ENCODE measurements at places on chromosomes 5 and 9.

DNA sequence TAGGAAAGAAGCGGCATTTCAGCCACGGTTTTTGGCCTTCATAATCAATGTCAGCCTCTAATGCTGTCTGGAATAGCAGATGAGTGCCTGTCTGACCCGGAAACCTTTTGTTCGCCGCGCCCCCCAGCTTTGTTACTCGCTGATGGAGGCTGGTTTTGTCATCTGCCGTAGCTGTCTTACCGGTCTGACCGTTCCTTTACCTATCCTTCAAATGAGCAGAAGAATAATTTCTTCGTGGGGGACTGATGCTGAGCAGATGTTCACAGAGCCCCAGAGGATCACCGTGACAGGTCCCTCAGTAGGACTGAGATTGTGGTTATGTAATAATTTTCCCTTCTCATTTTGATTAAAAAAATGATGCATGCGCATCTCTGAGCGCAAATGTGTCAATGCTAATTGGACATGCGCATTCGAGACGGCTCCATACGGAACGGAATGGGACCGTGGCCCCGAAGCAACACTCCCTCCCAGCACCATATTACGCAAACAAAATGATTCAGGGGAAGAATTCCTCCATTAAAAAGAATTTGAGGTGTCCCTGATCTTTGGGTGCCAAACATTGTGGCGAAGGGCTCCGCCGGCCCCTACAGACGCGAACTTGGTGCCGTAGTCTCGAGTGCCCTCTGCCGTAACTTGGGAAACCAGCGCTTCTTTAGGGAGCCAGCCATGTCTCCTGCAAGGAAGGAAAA lies 27.6 kb downstream of the TLX3 start:
- no peak for DNase-seq

DNA sequence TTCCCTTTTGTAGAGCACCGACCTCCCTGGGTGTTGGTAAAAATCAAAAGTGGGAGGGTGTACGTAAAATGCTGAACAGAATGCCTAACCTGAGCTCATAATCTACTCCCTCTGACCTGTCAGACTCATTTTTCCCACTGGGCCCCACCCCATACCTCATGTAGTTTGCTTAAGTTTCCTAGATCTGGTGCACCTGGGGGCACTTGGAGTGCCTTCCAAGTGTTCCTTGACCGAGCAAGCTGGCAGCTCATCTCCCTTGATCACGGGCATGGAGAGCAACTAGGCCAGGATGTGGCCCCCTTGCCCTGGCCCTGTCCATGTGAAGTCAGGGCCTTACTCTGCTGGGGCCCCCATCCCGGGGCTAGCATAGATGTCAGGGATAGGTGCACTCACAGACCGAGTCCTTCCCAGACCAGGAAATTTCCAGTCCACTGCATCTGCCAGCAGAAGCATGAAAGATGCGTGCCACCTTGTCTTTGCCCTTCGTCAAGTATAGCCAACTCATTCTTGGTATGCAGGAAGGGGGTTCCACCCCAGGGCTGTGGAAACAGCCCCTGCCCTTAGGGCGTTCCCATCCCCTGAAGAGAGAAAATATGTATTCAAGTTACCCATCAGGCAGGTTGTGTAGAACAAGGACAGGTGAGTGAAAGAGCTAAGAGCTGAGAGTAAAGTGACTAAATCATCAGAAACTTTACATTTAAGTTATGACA lies 41.9 kb downstream of the SLC22A5 start:
- no peak for DNase-seq

- no peak for DNase-seq
These were observed 65.1 kb downstream of the ANKH start for GRCh38 chr5:14806456-14806855.

DNA sequence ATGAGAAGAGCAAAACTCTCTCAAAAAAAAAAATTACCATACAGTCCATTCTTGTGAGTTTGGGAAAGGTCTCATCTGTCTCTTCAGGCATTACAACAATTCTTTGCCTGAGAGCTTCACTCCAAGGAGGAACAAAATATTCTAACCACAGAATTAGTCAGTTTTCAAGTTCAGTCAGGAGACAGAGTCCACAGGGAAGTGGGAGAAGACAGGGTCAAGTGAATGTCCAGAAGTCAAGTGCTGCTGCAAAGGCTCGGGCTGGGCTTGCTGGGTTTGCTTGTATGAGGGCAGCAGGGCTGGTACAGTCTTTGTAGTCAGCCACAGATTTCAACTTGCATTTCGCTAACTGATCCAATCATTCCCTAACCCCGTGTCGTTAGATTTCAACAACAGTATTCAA lies 17.6 kb upstream of the HEXB start:
- DNase-seq, result no peak

DNA sequence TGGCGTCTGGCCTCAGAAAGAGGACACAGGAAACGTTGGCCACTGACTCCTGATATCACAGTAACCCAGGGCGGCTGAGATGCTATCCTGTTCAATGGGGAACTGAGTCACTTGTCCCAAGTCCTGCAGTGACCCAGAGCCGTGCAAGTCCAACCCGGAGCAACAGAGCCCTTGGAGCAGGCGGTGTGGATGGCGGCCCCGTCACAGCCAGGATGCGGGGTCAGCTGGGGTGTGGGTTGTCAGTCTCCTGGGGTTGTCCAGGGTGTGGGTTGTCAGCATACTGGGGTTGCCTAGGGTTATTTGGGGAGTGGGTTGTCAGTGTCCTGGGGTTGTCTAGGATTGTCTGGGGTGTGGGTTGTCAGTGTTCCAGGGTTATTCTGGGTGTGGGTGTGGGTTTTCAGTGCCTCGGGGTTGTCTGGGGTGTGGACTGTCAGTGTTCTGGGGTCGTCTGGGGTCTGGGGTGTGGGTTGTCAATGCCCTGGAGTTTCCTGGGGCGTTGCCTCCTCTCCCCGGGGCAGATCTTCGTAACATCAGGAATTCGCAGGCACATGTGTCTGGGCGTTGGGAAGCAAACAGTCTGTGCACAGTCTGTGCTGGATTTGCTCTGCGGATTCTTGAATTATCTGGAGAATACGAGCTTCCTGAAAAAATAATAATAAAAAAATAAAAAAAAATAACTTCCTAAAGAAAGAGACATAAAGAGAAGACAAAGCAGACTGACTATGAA lies 257.5 kb downstream of the PARP8 start:
- DNase-seq, result no peak
